ENCODE measurements at places on chromosomes 7 and 10.
A peak's percentile ranks its signal among the peaks of the same experiment; 100 is the strongest.

GRCh38 chr7:20158684-20159083 is 58.5 kb downstream of the MACC1 start:
- no peak overlapping the region for H3K27ac ChIP-seq
- H3K4me1 ChIP-seq = no peaks in the 10 kb centered on the region
- no peak overlapping the region for H3K4me3 ChIP-seq
- H3K27me3 ChIP-seq = no peaks in the 10 kb centered on the region
- no peaks in the 10 kb centered on the region for H3K36me3 ChIP-seq
- DNase-seq = no peak

GRCh38 chr7:102895602-102896001 is 17.2 kb upstream of the LRRC17 start:
- no peak overlapping the region for H3K4me3 ChIP-seq
- no peak overlapping the region for H3K27ac ChIP-seq
- H3K36me3 ChIP-seq = no peaks in the 10 kb centered on the region
- no peaks in the 10 kb centered on the region for H3K27me3 ChIP-seq
- DNase-seq = no peak

- H3K27me3 ChIP-seq = no peaks in the 10 kb centered on the region
- DNase-seq = peak; percentile 79
- no peaks in the 10 kb centered on the region for H3K36me3 ChIP-seq
- H3K27ac ChIP-seq = peak overlapping the region; percentile 78
- H3K4me1 ChIP-seq = peaks cover 16% of the 10 kb centered on the region
These were observed 19.5 kb upstream of the GRIFIN start for GRCh38 chr7:2495418-2496299.

- no peak overlapping the region for H3K27ac ChIP-seq
- DNase-seq = no peak
- no peaks in the 10 kb centered on the region for H3K27me3 ChIP-seq
These were observed 143.3 kb downstream of the TES start for GRCh38 chr7:116353647-116354046.

DNA sequence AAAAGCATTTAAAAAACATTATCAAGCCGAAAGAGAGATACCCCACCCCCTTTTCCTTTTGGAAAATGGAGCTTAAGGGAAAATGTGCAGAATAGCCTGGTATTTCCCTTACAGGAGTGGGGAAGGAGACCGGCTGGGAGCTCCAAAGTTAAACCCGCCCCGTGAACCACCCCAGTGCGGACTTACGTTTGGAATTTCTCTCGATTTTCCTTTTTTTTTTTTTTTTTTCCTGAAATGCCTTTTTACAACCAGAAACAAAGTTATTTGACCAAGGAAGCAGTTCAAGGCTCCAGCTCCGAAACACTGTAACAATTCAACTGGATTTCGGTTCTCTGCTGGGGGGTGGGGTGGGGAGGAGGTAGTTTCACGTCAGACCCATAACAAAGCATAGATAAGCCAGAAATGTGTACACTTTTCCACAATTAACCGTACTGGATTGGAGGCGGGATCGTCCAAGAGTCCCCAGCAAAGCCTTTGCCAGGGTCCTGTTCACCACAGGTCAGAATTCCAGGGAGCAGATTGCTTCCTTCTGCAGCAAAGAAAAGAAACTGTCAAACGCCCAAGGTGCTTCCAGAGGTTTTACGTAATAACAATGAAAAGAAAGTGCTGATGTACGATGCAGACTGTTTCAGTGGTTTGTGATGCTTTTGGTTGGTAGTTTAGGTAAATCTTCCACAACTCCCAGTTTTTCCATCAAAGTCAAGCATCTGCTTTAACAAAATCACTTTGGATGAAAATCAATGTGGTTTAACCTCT is 6.7 kb downstream of the SKIDA1 start:
- H3K27me3 ChIP-seq = no peaks in the 10 kb centered on the region
- H3K4me3 ChIP-seq = peak overlapping the region; percentile 89
- H3K27ac ChIP-seq = peak overlapping the region; percentile 88

- DNase-seq = no peak
- H3K27ac ChIP-seq = no peak overlapping the region
- H3K4me1 ChIP-seq = no peaks in the 10 kb centered on the region
- no peaks in the 10 kb centered on the region for H3K27me3 ChIP-seq
- no peak overlapping the region for H3K4me3 ChIP-seq
These were observed 243.6 kb upstream of the NFE2L3 start for GRCh38 chr7:25908154-25908949.

- no peak overlapping the region for H3K4me3 ChIP-seq
- no peak overlapping the region for H3K27ac ChIP-seq
- H3K4me1 ChIP-seq = no peaks in the 10 kb centered on the region
- DNase-seq = peak; percentile 67
- H3K27me3 ChIP-seq = no peaks in the 10 kb centered on the region
These were observed 219.8 kb downstream of the CTNNA3 start for GRCh38 chr10:67476201-67476600.

GRCh38 chr7:126570845-126571244 is 681.9 kb downstream of the GRM8 start:
- H3K36me3 ChIP-seq = no peaks in the 10 kb centered on the region
- H3K4me3 ChIP-seq = no peak overlapping the region
- no peak for DNase-seq

DNA sequence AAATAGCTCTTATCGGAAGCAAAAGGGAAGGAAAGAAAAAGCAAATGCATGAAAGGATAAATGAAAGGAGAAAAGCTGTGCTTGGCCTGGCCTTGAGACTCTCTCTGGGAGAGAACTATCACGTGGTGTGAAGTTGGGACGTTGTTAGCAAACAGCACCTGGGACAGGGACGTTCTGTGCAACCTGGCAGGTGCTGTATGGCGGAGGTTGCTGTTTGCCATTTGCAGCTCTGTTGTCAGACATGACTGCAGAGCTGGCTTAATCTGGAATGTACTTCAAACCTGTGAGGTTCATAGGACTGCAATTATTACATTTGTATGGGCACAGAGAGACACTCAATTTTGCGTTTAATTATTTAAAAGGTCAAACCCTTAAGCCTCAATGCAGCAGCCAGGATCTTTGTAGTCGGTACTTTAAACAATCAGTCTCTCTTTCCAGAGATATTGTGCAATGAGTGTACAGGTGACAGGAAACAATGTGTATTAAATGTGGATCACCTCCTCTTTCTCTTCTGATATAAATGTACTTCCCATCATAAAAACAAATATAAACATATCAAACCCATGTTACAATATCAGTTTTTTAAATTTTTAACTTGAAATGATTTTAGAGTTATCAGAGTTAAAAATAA is 800.5 kb upstream of the KCND2 start:
- no peak overlapping the region for H3K4me3 ChIP-seq
- no peak overlapping the region for H3K27ac ChIP-seq
- H3K27me3 ChIP-seq = no peaks in the 10 kb centered on the region
- DNase-seq = peak; percentile 58
- no peaks in the 10 kb centered on the region for H3K36me3 ChIP-seq

DNA sequence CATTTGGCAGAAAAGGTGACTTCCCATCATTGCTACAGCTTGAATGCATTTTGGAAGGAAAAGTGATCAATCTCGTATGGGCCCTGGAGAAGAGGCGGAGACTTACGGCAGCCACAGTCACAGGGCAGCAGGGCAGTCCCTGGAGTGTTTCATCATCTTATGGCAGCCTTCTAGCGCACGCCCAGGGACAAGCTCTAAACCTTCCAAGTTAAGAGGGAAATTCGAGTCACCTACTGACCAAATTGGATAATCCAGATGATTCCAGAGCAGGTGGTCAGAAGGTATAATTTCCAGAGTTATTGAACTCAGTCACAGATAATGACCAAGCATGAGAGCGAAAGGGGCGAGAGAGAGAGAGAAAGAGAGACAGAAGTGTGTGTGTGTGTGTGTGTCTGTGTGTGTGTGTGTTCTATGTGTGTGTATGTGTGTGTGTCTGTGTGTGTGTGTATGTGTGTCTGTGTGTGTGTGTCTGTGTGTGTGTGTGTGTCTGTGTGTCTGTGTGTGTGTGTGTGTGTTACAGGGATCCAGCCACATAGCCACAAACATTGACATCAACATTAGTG is 123.7 kb upstream of the ADAM12 start:
- H3K4me1 ChIP-seq = no peaks in the 10 kb centered on the region
- H3K27ac ChIP-seq = no peak overlapping the region
- no peaks in the 10 kb centered on the region for H3K27me3 ChIP-seq
- no peaks in the 10 kb centered on the region for H3K36me3 ChIP-seq

DNA sequence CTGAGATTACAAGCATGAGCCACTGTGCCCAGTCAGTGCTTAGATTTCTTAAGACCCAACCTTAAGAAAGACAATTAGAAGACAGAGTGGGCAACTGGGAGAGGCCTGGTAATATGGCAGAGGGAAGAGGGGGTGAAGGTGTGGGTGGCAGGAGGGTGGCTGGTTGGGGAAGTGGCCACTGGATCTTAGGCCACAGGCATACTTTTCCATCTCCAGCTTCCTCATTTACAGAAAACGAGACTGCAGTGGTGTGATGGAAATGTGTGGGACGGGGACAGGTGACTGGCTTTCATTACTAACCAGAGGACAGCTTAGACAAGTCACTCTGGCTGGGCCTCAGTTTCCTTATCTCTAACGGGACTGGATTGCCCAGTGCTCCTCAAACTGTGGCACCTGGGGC is 1.0 kb upstream of the FFAR4 start:
- peaks cover 85% of the 10 kb centered on the region for H3K27me3 ChIP-seq
- no peak overlapping the region for H3K4me3 ChIP-seq
- no peak for DNase-seq

DNA sequence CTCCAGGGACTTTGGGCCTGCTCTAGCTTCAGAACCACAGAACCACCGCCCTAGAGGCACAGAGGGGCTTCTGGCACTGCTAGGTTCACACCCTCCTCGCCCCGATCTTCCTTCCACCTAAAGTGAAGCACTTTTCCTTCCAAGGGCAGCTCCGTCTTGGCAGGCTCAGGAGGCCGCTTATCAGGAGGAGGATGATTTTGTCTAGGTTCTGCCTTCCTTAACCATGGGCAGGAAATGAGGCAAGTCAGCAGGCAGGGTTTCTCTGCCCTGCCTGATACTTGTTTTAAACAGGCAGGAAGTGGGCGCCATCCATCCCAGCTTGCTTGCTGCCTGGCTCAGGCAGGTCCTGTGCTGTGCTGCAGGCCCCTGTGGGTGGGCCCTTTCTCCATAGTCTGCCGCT is 8.3 kb upstream of the ATP6V0E2 start:
- no peaks in the 10 kb centered on the region for H3K36me3 ChIP-seq
- H3K4me3 ChIP-seq = no peak overlapping the region
- H3K27me3 ChIP-seq = no peaks in the 10 kb centered on the region
- peak; percentile 42 for DNase-seq

DNA sequence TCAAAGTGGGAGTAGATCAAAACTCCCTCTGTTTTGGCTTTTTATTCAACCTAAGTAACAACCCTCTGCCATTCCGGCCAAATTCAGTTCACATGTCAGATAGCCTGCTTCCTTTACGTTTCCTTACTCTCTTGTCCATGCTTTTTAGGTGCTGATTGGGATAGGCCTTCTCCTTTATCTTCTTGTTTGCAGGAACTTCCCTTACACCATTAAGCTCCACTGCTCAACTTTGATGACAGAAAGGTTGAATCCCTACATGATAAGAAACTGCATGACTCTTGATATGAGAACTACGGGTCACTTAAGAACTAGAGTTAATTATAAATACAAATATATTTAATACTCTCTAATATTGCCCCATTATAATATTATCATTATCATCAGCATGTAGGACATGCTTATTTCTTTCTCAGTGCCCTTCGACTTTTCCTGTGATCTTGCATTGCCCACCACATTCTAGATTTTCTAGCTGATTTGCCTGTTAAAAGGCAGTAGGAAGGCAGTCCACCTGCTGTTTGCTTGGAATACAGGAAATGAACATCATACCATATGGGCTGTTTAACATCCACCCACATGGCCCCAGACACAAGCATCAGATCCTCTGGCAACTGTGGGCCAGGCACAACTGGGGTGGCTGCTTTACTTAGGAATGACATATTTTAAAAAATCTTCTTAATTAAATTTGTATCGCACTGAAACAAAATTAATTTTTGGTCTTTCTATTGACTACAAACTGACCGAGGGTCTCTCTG is 59.7 kb upstream of the CCDC6 start:
- no peak overlapping the region for H3K27ac ChIP-seq
- no peaks in the 10 kb centered on the region for H3K36me3 ChIP-seq
- no peak for DNase-seq
- no peaks in the 10 kb centered on the region for H3K27me3 ChIP-seq
- no peak overlapping the region for H3K4me3 ChIP-seq

- DNase-seq = no peak
- no peaks in the 10 kb centered on the region for H3K4me1 ChIP-seq
- no peaks in the 10 kb centered on the region for H3K36me3 ChIP-seq
- no peak overlapping the region for H3K27ac ChIP-seq
These were observed 39.8 kb upstream of the ELN start for GRCh38 chr7:73988197-73988596.

GRCh38 chr10:49296382-49296781 is 2.6 kb upstream of the C10orf71 start:
- no peaks in the 10 kb centered on the region for H3K27me3 ChIP-seq
- H3K27ac ChIP-seq = no peak overlapping the region
- peaks cover 16% of the 10 kb centered on the region for H3K4me1 ChIP-seq
- H3K36me3 ChIP-seq = no peaks in the 10 kb centered on the region
- no peak for DNase-seq

GRCh38 chr7:97014145-97014750 is 8.9 kb downstream of the DLX6 start:
- H3K27me3 ChIP-seq = peaks cover 100% of the 10 kb centered on the region
- H3K36me3 ChIP-seq = no peaks in the 10 kb centered on the region
- no peak overlapping the region for H3K27ac ChIP-seq
- peaks cover 3% of the 10 kb centered on the region for H3K4me1 ChIP-seq

DNA sequence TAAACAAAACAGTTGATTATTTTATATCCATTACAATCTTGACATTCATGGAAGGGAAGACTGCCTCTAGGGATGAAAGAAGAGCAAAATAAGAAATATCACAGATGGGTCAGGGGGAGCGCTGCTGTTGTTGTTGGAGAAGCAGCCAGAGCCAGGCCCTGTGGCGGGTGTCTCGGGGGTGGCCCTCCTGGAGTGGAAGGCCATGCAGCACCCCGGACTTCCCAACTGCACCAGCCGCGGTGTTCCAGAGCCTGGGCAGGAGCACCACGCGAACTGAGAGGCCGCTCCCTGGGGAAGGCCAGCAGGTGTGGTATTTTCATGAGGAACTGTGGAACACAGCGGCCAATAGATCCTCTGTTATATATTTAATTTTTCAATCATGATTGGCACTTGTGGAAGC is 72.4 kb upstream of the VSTM2A start:
- DNase-seq = no peak
- no peak overlapping the region for H3K4me3 ChIP-seq
- H3K4me1 ChIP-seq = no peaks in the 10 kb centered on the region
- H3K27ac ChIP-seq = no peak overlapping the region
- no peaks in the 10 kb centered on the region for H3K36me3 ChIP-seq

GRCh38 chr10:117462424-117462792 is 80.1 kb upstream of the EMX2 start:
- no peaks in the 10 kb centered on the region for H3K36me3 ChIP-seq
- H3K27me3 ChIP-seq = no peaks in the 10 kb centered on the region
- no peak overlapping the region for H3K27ac ChIP-seq
- H3K4me3 ChIP-seq = no peak overlapping the region

DNA sequence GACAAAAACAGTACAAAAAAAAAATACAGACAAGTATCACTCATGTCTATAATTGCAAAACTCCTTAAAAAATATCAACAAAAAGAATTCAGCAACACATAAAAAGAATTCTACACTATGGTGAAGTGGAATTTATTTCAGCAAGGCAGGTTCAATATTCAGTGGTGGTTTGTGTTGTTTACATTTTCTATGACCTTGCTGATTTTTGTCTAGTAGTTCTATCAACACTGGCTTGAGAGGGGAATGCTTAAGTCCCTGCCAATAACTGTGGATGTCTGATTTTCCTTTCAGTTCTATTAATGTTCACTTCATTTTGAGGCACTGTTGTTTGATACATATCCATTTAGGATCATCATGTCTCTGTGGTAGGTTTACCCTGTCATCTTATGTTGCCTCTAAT is 58.5 kb downstream of the CADPS2 start:
- H3K36me3 ChIP-seq = no peaks in the 10 kb centered on the region
- no peaks in the 10 kb centered on the region for H3K27me3 ChIP-seq
- H3K27ac ChIP-seq = no peak overlapping the region
- no peak for DNase-seq
- no peak overlapping the region for H3K4me3 ChIP-seq
- H3K4me1 ChIP-seq = no peaks in the 10 kb centered on the region
